ENCODE measurements at places on chromosomes 5 and 9.

DNA sequence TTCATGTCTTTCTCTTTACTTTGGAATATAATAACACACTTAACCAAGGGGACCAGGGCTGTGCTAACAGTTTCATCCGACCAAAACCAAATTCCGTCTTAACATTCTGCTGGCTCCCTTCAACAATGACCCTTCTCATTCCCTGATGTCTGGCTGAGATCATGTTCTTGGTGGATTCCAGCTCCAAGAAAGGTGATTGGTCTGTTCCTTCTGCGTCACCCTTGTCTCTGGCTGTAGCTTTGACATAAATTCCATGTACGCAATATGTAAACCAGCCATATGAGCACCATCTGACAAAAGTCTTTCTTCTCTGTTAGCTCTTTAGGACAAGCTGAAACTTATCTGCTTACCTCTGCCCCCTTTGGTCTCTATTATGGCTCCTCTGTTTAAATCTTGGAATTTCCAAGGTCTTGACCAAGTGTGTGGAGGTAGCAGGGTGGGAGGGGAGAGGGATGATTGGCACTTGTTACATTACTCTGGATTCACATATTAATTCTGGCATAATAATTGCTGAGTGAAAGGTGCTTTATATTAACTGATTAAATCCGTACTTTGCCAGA, 45.7 kb upstream of the HSD17B4 start:
- DNase-seq = no peak

DNA sequence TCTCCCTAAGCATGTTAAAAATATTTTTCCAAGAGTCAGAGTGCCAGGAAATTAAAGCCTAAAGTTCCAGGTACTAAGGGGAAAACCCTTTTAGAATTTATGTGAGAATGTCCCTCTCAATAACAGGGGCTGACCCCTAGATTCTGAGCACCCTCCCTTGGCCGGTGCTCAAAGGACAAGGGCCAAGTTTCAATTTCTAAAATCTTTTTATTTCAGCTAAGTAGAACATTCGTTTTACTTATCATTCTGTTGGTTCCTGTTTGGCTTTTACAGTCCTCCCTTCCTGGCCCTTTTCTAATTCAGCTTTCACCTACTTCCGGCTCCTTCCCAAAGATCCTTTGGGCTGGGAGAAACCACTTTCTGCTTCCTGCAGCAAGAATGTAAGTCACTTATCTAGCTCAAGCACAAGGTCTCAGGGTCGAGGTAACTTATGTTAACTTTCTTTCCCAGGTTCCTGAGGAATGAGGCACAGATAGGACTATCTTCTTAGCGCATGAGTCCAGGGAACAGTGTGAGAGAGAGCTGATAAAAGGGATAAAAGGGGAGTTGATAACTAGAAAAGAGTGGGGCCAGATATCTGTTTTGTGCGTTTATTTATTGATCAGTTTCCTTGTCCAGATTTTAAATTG, 34.6 kb upstream of the F2RL2 start:
- DNase-seq = no peak

GRCh38 chr9:132572921-132573320, 9.5 kb upstream of the BARHL1 start:
- no peak for DNase-seq

- DNase-seq = no peak
These were observed 18.7 kb upstream of the PRELID2 start for GRCh38 chr5:145853781-145854376.

DNA sequence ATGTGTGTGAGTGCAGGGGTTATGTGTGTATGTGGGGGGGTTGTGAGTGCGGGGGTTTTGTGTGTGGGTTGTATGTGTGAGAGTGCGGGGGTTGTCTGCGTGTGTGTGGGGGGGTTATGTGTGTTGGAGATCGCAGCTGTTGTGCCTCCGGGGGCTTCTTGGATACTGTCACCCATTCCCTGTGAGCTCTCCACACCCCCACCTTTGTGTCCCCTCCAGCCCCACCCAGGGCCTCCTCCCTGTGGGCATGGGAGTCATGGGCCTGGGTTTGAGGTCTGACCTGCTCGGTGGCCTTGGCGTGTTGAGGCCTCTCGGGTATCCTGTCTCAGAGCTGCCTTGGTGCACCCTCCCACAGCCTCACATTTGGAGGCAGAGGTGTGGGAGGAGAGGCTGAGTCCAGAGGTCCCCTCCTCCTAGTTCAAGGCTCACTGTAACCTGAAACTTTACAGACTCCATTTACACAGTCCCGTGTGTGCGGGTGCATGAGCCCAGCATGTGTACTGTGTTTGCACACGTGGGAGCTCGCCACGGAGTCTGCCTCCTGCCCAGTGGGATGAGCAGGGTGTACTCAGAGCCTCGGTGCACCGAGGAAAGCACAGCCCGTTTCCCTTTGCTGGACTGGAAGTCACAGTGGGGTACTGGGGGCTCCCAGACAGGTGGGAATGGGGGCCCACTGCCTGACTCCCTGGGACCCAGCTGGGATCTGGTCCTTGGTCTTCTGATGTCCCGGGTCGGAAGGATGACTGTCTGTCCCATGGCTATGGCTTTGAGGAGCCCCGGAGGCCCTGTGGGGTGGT, 43.4 kb downstream of the RXRA start:
- no peak for DNase-seq

DNA sequence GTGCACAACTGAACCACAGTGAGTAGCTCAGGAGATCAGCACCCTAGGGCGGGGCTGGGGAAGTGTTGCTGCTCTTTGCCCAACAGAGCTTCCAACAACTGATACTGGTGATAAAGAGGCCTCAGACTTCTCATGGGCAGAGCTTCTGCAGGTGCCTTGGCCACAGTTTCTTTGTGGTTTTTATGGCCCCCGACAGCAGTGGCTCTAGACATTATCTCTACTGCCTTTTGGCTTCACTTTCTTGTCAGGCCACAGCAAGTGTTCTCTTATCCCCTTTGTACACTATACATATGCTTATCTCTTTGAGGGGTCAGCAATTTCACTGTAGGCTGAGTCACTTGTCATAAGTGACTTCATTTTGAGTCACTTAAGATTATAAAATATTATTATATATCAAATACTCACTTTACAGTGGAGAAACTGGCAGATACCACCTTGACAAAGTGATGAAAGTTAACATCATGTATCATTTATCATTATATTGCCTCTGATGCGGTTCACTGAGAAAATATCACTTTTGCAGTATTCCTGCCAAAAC, 90.9 kb upstream of the COX7C start:
- DNase-seq = no peak

DNA sequence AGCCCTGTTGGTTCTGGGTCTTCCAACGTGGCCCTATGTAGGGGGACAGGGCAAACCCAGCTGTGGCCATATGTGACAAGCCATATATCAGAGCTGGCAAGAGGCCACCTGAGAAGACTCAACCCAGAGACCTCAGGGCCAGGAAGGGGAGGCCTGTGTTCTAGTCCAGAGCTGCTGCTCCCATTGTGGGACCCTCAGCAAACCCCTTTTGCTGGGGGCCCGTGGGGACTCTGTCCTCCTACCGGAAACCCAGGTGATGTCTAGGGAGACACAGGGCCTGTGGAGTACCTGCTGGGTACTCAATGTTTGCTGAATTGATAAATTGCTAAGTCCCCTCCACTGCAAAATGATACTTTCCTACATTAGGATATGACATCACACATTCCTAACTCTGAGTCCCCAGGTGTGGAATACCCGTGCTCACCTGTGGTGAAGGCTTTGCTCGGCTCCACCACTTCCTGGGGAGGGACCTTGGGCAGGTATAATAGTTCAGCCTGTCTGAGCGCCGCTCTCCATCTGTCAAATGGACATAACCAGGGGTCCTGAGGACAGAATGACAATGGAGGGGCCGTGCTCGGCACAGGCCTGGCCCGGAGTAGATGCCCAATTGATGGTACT, 38.4 kb upstream of the ASS1 start:
- DNase-seq = no peak

DNA sequence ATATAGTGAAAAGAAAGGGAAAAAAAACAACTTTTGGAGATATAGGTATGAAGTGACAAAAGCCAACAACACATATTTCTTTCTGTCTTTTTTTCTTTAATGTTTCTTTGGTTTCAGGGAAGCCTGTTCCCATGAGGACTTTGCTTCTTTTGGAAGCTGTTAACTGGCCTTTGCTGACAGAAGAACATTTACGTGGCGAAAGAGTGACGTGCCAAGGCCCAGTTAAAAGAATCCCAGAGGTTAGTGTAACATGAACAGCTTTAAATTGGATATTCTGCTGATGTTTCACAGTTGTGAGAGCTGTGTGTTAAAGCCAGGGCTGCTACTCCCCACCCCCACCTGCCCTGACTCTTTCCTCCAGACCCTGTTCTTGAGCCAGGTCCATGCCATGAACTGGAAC, 275.9 kb downstream of the CRB2 start:
- DNase-seq = no peak

DNA sequence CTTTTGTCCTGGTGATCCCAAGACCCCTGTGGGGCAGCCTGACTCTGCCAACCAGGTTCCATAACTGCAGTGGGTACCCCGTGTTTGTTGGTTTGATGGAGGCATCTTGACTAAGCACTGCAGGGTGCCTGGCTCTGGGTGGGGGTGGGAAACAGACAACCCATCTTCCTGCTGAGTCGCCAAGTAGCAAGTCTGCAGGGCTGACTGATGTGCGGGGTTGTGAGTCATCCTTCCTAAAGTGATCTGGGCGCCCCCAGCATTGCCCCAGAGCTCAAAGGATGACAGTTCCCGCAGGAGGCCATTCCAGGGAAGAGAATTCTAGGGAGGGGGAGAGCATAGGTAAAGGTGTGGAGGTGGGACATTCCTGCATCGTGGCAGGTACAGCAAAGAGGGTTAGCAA, 23.5 kb downstream of the DAB2IP start:
- no peak for DNase-seq

DNA sequence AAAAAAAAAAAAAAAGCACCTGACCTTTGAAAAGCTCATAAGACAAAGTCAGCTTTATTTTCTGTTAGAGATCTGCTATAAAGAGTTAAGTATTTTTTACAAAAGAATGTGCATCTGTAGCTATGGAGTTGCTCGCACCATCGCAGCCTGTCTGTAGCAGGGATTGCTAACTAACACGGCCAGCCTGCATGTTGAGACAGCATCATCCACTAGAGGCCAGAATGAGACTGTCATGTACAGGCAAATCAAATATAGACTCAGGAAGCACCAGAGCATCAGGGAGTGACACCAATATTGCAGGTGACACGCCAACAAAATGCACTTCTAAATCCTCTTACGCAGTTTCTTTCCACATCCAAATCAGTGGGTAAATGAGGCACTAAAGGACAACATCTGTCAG, 136.3 kb upstream of the RASEF start:
- DNase-seq = no peak

DNA sequence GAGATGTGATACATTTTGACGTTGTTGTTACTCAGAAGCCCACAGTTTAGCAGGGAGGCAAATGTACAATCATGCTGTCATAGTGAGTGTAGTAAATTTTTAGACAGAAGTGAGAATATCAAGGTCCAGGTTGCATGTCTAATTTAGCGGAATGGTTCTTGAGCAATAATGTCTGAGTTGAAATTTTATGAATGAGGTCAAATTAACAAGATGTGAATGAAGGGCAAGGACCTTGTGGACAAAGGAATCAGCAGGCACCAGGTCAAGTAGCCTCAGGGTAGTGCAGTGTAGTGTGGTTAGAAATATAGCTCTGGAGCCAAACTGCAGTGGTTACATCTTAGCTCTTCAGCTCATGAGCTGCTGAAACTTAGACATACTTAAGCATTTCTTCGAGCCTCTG, 36.2 kb downstream of the TNFSF8 start:
- no peak for DNase-seq

GRCh38 chr5:10019236-10019635, 230.5 kb downstream of the ATPSCKMT start:
- DNase-seq = no peak

- DNase-seq = no peak
These were observed 16.7 kb downstream of the DNM1 start for GRCh38 chr9:128219831-128220230.

GRCh38 chr9:16293610-16294009, 576.9 kb downstream of the BNC2 start:
- no peak for DNase-seq

GRCh38 chr9:96088510-96088909, 213.0 kb downstream of the ERCC6L2 start:
- no peak for DNase-seq

DNA sequence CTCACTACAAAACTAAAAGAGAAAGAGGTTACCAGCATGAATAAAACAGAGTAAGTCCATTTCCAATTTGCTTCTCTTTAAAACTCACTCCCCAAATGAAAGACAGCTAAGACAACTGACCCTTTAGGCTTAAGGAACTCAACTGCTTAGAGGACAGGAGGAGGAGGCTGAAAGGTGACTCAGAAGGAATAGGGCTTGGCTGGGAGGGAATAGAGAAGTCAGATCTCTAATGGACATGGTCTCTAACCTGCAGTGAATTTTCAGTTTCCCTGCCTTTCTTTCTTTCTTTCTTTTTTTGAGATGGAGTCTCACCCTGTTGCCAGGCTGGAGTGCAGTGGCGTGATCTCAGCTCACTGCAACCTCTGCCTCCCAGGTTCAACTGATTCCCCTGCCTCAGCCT, 261.8 kb upstream of the CLINT1 start:
- no peak for DNase-seq

- DNase-seq = no peak
These were observed 1.3 kb downstream of the EIF4EBP3 start for GRCh38 chr5:140548791-140549190.

- no peak for DNase-seq
These were observed 27.9 kb upstream of the GLRX start for GRCh38 chr5:95850391-95850894.

DNA sequence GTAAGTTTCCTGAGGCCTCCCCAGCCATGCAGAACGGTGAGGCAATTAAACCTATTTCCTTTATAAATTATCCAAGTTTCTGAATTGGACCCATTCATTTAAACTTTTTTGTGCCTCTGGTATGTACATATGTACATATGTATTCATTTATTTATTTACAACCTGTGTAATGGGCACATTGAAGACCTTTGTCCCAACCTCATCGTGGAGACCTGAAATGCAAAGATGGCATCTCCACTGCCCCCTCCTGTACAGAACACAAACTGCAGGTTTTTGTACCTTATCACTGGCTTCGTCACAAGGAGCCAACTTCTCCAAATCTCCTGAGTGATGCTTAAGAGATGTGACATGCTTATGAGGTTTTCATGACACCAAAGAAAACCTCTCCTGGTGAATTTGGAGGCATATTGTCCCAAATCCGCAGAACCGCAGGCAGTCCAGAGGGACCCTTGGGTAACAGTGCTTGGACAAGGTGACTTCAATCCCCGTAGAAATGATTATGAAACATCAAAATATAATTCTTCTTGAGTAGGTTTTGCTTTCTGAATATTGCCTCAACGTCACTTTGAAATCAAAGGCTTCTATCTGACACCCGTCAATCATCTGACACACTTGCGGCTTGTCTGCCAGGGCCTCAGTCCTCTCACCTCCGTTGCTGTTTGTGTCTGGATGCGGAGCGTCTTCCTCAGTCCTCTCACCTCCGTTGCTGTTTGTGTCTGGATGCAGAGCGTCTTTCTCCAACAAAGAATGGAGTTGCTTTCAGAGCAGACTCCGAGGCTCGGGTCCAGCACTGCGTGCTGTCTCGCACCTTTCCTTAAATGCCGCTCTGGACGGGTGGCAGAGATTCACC, 135.0 kb upstream of the IRX4 start:
- DNase-seq = no peak

GRCh38 chr5:99815-100214, 7.8 kb downstream of the PLEKHG4B start:
- DNase-seq = no peak
